ENCODE measurements at places on chromosomes 4 and X.

GRCh38 chr4:55321707-55322264 lies 24.3 kb upstream of the SRD5A3 start:
- DNase-seq: peak; percentile 57

DNA sequence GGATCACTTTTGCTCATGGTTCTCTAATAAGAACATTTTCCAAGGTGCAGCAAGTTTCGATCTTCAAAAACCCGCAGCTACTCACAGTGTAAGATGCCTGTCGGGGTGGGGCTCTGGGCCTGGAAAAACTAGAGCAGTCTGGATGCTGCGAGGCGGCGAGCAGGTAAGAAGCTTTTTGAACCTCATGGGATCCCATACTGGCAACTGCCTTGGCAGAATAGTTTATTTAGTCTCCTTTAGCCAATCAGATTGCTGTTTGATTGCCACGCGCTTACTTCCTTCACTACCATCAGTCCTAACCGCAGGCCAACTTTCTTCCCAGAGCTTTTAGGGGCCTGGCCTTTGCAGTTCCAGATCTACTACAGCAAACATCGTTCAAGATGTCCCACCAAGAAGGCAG lies 61.3 kb upstream of the MAGEB10 start:
- peak; percentile 0 for DNase-seq

GRCh38 chr4:120796271-120796670 lies 126.3 kb downstream of the PRDM5 start:
- DNase-seq: no peak

DNA sequence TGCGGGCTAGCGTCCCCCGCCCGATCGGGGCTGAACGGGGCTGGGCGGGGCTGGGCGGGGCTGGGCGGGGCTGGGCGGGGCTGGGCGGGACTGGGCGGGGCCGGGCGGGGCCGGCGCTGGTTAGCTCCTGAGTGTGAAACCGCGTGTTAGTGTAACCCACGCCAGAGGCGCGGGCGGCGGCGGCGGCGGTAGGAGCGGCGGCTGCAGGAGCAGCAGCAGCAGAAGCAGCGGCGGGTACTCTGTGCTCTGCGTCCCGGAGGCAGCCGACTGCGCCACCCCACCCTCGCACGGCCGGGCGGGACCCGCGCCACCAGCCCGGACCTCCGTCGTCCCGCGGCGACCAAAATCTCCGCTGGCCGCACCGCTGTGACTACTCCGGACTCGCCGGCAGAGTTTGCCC lies 128.1 kb downstream of the LAS1L start:
- DNase-seq: peak; percentile 29

- no peak for DNase-seq
Observed at GRCh38 chr4:20444599-20445337, 193.1 kb downstream of the SLIT2 start.

GRCh38 chr4:110344165-110344564 lies 131.8 kb upstream of the ENPEP start:
- DNase-seq: peak; percentile 14

DNA sequence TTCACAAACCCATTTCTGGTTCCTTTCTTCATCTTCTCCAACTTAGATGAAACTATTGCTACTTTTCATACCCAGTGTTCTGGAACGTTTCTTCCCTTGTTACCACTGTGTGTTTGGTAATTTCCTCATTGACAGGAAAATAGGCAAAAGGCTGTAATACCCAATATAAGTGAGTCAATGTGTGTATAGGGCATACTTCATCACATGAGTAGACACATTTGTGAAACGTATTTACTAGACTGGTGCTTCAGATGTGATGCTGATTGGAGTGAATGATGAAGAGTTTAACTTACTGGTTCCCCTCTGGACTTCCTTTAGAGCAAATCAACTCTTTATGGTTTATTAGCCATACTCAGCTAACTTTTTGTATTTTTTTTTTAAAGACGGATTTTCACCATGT lies 195.1 kb upstream of the ATP6AP2 start:
- no peak for DNase-seq

DNA sequence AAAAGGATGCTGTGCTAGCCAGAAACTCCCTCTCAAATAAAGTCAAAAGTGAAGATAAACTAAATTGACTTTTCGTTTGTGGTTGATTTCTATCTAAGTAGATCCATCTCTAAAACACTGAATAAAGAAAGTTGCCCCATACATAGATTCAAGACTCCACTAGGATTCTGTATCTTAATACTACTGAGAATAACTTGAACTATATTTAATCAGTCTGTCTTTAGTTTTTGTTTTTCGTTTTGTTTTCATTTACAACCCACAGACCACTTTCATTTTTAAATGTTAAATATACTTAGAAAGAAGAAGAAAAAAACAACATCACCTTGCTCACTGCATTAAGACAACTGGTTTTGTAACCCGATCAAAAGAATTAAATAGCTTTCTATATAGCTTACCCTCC lies 655.0 kb downstream of the RPA4 start:
- no peak for DNase-seq

DNA sequence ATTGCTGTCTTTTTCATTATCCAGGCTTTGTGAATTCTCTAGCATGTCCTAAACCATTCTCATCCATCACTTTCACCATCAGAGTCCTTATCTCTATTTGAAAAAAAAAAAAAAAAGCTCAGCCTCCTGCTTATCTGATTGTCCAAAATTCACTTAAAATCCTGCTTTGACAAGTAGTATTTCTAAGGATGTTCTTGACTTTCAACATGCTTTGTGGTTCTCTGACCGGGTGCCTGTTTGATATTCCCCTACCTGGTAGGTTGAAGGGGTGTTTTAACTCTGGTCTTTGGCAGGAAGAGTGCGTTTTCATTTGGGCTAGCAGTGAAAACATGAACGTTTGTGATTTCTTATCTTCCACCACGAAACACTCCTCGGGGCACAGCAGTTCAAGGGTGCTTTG lies 17.3 kb upstream of the BBS12 start:
- no peak for DNase-seq

DNA sequence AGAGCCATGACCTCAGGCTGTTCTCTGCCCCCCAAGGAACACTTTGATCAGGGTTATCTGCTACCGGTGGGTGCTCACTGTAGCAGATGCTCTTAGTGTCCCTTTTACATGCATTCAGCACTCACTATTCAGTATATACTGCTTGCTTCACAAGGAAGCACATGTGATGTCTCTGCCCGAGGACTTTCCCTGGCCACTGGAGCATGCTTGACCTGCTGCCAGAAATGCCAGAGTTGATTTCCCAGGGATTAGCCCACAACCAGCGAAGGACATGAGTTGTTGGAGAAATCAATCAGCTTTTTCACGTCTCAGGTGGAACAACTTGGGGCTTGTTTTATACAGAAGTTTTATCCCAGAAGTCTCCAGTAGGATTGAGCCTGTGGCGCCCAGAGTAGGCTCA lies 51.2 kb upstream of the RPS6KA3 start:
- DNase-seq: peak; percentile 9

DNA sequence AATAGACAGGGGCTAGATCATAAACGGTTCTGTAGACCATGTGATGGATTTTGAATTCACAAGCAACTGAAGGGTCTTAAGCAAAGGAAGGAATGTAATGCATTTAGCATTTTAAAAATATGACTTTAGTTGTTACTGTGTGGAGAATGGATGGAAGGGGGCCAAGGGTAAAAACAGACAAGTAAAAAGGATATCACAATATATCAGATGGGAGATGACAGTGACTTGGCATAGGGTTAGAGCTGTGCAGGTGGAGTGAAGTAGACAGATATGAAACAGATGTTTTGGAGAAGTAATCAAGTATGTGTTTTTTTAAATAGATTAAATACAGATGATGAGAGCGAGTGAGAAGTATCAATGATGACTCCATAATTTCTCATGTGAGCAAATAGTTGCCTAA lies 1116.0 kb upstream of the TENM3 start:
- no peak for DNase-seq

GRCh38 chr4:5996641-5997040 lies 21.6 kb downstream of the C4orf50 start:
- DNase-seq: no peak

- peak; percentile 20 for DNase-seq
Observed at GRCh38 chr4:113823291-113823659, 61.7 kb upstream of the CAMK2D start.

- no peak for DNase-seq
Observed at GRCh38 chr4:114562176-114562904, 36.3 kb upstream of the UGT8 start.

- no peak for DNase-seq
Observed at GRCh38 chrX:41322821-41323603, 10.9 kb upstream of the DDX3X start.

GRCh38 chr4:94135701-94136100 lies 72.0 kb upstream of the SMARCAD1 start:
- no peak for DNase-seq

DNA sequence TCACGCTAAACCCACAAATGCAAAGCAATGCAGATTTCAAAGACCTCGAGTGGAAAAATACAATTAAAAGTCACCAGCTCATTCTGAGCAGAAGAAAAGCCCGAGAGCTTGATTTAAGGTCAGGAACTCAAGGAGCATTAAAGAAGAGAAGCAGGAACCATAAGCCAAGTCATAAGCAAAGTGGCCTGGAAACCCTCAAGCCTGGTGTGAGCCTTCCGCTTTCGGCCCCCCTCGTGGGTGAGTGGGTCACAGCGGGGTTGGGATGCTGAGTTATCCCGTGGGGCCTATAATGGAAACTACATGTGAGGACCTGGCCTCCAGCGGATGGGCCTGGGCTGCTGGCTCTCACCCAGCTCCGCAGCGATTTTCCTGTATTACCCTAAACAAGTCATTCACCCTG lies 504.3 kb downstream of the RAB28 start:
- no peak for DNase-seq

- no peak for DNase-seq
Observed at GRCh38 chrX:140525448-140525847, 20.6 kb upstream of the SOX3 start.

- DNase-seq: peak; percentile 67
Observed at GRCh38 chrX:45801554-45801953, 600.9 kb upstream of the DIPK2B start.

DNA sequence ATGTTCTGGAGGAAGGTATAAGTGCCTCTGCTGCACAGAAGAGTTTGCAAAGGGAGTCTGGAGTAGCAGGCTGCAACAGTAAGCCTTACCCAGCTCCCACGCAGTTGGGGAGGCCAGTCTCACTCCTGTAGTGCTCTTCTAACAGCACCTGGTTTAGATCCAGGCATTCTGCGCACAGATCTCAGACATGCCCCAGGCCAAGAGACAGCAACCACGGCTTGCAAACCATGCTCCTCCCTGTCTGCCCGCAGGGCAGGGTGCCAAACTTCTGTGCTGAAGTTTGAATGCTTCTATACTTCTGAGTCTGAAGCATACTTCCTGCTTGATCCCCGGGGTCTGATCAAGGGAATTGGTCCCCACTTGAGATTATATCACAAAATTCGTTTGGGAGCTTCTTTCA lies 106.3 kb downstream of the LINC00632 start:
- DNase-seq: peak; percentile 36

- DNase-seq: no peak
Observed at GRCh38 chr4:138759554-138759902, 256.1 kb upstream of the NOCT start.

- DNase-seq: no peak
Observed at GRCh38 chrX:48497871-48498270, 10.9 kb upstream of the PORCN start.

DNA sequence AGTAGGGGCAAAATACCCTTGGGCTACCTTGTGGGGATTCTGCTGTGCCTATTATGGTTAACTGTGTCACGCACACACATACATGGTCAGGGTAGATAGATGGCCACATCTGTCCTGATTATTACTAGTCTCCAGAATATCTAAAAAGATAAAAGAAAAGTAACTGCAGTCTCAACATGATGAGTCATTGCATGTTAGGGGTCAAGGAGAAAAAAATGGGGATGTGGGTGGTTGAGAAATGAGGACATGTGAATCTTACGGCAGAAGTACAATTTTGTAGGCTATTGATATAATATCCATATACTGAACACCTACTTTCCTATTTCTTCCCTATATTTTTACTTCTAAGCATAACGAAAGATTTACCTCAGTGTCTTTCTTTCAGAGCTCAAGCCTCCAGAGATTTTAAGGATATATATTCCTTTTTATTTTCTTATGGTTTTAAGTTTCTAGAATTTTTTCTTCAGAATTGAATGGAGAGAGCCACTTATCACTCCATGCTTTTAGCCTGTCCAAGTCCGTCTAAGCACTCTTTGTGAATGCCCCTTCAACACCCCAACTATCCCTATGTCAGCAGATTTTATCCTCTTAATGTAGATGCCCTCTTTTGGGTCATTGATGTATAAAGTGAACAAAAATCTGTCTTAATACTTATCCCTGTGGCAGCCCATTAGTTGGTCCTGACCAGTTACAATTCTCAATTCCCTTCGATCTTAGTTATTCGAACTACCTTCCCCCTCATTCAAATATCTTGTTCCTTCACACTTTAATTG lies 642.2 kb downstream of the IQCM start:
- DNase-seq: no peak

DNA sequence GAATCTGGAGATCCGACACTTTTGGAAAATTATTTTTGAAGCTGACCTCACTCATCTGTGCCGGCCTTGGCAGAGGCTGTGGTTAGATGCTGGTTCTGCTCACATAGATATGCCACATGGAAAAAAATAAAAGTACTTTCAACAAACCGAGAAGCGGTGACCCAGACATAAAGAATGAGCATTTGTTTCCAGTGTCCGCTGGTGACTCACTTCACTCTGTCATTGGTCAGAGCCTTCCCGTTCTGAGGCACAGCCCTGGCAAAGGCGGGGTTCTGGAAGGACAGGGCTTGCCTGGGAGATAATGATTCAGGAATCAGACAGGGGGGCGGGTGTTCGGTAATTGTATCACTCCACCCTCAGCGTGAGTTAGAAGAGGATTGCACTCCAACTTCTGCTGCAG lies 172.4 kb upstream of the MXRA5 start:
- DNase-seq: peak; percentile 99

DNA sequence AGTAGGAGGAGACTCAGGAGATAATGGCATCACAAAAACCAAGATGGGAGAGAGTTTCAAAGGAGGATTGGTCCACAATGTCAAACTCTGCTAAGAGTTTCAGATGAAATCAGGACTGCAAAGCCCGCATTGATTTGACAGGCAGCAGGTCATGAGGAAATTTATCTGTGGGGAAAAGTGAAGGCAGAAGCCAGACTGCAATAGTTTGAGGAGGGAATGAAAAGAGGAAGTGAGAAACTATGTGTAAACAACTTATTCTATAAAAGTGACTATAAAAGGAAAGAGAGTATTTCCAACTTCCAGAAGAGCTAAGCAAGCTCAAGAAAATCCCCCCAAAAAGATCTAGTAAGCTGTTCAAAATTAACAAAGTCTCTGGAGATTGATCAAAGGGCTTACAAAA lies 66.3 kb upstream of the DGKK start:
- DNase-seq: no peak

DNA sequence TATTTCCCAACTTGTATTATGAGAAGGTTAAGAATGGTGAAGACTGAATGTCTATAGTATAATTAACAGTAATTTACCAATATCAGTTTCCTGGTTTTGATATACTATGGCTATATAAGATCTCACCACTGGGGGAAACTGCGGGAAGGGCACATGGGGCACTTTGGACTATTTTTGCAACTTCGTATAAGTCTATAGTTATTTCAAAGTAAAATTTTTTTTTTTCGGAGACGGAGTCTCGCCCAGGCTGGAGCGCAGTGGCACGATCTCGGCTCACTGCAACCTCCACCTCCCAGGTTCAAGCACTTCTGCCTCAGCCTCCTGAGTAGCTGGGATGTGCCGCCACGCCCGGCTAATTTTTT lies 46.1 kb downstream of the CXorf58 start:
- no peak for DNase-seq
